ENCODE measurements at places on chromosomes 2 and 18.

GRCh38 chr2:1856475-1856874 lies 112.2 kb upstream of the PXDN start:
- no peak for DNase-seq

- DNase-seq, result no peak
Observed at GRCh38 chr2:138536302-138536701, 34.7 kb downstream of the SPOPL start.

DNA sequence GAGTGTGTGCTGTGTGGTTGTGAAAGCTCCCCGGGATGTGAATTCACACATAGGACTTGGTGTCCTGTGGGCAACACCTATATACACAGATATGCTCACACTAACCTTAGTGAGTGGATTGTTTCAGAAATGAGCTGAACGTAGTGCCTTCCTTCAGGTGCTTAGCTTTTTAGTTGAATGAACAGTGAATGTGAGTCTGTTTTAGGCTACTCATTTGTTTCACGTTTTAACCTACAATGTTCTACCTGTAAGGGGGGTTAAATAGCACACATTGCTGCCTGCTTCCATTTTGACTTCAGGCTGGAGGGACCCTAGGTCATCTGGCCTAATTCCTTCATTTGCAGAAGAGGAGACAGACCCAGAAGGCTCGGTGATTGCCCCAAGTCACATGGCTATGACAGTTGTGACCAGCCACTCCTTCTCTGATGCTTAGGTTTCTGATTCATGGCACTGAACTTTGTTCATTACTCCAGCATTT lies 1.0 kb downstream of the PLEK start:
- DNase-seq, result no peak

DNA sequence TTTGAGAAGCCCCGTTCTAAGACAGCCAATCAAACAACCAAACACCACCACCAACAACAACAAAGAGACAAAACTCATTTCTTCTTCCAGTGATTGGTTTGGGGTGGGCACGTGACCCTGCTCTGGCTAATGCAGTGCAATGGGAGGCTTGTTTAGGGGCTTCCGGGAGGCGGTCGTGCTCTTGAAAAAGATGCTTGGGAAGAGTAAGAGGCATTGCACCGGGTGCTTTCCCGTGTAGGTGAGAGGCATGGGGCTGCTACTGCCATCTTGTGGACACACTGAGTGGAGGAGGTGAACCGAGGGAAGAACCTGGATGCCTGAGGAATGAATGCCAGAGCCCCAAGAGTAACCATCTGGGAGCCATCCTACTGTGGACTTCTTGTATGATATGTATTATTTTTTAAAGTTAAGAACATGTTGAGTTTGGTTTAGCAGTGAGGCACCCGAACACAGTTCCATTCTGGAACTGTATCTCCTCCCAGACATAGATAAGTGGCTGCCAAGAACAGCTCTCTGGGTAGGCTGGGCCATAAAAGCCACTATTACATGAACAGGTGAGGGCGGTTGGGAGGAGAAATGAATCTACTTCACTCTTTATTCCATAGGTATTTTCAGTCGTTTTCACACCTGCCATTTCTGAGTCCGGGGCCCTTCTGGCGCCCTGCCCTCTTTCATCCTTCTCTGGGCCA lies 19.1 kb upstream of the ARHGAP25 start:
- DNase-seq, result no peak

GRCh38 chr2:206521612-206522011 lies 78.3 kb downstream of the ADAM23 start:
- no peak for DNase-seq

DNA sequence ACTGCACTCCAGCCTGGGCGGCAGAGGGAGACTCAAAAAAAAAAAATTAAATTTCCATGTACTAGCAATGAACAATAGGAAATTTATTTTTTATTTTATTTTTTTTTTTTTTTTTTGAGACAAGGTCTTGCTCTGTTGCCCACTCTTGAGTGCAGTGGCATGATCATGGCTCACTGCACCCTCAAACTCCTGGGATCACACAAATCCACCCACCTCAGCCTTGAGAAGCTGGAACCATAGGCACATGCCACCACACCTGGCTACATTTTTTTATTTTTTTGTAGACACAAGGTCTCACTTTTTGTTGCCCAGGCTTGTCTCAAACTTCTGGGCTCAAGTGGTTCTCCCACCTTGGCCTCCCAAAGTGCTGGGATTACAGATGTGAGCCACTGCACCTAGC lies 16.9 kb downstream of the CNOT9 start:
- DNase-seq, result no peak

- DNase-seq, result no peak
Observed at GRCh38 chr2:74072565-74072964, 75.1 kb downstream of the BOLA3 start.

GRCh38 chr2:240840435-240841060 lies 20.5 kb upstream of the KIF1A start:
- DNase-seq, result no peak

- no peak for DNase-seq
Observed at GRCh38 chr18:45560870-45561269, 54.4 kb upstream of the SLC14A2 start.

GRCh38 chr18:32761231-32761630 lies 11.6 kb downstream of the KLHL14 start:
- DNase-seq, result no peak

GRCh38 chr2:112749755-112750559 lies 14.5 kb downstream of the CKAP2L start:
- peak; percentile 72 for DNase-seq

DNA sequence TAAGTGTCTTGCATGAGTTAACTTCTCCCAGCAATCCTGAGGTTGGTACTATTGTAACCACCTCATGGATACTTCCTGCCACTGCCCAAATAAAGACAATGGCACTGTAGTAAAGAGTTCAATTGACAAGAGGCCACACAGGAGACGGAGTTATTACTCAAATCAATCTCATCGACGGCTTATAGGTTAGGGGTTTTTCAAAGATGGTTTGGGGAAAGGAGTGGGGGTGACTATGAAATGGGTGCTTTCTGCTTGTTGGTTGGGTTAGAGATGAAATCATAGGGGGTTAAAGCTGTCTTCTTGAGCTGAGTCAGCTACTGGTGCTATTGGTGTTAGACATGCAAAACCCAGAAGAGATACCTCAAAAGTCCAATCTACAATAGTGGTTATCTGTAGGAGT lies 1258.0 kb upstream of the ZEB2 start:
- DNase-seq, result no peak

DNA sequence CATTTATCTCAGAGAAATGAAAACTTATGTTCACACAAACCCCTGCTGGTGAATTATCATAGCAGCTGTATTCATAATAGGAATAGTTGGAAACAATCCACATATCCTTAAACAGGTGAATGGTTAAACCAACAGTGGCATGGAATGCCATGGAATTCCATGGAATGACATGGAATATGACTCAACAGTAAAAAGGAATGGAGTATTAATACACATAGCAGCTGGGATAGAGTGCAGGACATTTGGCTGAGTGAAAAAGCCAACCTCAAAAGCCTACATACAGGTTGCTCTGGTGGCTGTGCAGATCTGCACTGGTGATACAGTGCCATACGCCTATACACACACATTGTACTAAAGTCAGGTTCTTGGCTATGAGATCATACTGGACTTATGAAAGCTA lies 69.5 kb downstream of the FAM168B start:
- DNase-seq, result no peak

DNA sequence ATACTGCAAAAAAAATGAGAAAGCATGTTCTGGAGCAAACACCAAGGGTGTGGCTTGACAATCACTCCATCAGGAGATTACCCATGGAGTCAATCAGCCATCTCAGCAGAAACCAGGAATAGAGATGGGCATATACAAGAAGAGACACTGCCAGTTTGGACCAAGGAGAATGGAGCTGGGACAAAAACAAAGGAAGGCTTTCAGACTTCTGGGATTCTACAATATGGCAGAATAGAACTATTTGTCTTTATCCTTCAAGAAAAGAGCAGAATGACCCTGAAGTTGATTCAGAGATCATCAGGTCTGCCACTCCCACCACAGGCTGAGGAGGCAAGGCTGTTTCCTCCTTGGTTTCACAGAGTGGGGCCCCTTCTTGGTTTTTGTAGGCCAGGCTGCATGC lies 48.2 kb upstream of the KIF5C start:
- DNase-seq, result no peak

DNA sequence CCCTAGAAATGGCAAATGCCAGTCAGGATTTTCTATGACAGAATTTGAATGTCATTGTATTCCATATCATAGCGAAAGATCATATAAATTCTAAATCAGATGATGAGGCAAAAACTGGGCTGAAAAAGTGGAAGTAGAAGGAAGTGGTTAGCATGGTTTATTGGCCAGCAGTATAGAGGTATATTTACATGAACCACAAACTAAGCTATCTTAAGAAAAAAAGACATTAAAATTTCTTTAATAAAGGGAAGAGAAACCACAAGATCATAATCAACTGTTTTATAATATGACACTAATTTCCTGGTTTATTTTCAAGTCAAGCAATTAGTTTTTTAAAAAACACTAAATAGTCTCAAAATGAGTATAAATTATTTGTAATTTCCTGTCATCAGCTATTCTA lies 123.2 kb upstream of the LRP1B start:
- no peak for DNase-seq
